Amniotic stem cell (primary cell): ENCODE measurements at places on chromosomes 1 and 21.

DNA sequence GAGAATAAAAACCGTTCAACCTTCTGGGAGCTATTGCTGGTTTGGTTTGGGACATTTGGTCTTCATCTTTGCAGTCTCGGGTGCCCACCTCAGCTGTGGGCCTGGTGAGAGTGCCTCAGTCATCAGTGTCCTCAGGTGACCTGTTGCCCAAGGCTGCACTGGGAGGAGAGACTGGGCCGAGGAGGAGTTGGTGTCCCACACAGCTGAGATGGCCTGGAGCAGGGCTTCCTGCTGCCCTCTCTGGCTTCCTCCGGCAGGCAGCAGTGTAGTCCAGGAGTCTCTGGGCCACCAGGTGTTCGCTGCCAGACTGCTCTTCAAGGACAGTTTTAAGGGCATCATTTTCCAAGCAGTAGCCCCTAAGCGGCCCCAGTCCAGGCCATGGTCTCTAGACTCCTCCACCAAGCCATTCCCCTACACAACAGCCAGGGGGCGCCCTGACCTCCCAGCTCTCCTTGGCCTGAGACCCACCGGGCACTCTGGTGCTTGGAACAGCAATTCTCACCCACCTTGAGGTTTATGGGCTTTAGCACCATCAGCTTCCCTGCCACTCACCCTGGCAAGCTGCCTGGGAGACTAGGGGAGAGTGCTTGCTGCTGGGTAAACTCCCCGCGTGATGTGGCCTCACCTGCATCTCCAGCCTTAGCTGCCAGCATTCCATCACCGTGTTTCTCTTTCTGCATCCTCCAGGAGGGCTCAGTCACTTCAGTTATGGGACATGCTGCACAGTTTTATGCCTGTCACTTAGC is 9.1 kb upstream of the SYTL1 start:
- no peak for DNase-seq

GRCh38 chr1:240145120-240145519 is 53.4 kb downstream of the FMN2 start:
- DNase-seq, result no peak

GRCh38 chr1:87989346-87989745 is 660.7 kb downstream of the LMO4 start:
- DNase-seq, result no peak

DNA sequence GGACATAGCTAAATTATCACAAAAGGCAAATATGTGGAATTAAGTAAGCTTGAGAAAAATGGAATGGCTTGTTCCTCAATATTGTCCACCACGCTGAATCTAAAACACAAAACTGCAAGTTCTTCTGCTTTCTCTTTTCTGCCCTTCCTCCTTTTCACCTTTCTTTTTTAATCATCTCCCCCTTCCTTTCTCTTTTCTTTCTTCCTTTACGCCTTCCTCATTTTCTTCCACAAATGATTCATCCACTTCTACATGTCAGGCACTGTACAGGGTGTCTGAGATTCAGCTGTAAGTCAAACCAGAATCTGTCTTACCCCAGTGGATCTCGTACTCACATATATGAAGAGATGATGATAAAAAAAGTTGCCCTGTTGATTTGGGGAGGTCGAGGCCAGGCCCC is 1182.5 kb downstream of the MRPL39 start:
- no peak for DNase-seq

GRCh38 chr1:3473381-3473844 is 18.9 kb downstream of the ARHGEF16 start:
- no peak for DNase-seq

DNA sequence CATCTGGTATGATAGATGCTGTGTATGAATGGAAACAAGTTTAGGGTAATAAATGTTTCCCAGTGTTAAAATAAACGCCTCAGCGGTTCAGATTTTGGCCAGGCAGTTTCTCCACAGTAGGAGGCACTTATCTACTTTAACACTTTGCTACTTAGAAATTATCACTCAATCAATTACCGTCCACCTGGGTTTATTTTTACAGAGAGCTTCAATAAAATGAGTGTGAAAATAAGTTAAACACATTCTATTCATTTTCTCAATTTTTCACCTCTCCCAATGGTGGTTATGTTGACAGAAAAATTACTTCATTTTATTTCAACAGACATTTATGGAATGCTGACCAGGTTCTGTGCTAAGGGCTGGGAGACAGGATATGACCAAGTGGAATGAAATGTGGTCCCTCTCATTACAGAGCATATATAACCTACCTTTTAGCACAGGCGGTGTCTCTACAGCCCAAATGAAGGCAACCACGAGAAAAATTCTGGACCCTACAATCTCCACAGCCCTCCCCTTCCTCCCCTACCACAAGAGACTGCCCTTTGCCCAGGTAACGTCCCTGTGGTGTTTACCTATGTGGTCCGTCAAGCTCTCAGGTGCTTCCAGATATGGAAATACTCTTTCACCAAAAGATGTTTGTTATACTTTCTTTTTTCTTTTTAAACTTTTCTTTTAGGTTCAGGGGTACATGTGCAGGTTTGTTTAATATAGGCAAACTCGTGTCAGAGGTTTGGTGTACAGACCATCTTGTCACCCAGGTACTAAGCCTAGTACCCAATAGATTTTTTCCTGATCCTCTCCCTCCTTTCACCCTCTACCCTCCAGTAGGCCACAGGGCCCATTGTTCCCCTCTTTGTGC is 105.5 kb downstream of the HLCS start:
- no peak for DNase-seq

DNA sequence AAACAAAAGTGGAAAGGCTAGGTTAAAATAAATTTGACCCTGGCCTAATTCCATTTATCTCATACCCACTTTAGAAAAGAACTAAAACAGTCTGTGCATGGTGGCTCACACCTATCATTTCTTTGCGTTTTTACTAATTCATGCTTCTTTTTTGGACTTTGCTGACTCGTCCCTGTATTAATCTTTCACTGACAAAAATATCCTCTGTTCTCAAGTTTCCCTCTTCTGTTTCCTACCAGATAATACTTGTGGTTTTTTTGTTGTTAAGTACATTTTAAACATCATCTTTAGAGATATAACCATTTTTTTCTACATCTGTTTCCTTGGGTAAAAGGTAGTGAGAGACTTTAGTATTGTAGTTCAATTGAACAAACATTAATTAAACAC is 11.5 kb downstream of the CNST start:
- DNase-seq, result no peak

DNA sequence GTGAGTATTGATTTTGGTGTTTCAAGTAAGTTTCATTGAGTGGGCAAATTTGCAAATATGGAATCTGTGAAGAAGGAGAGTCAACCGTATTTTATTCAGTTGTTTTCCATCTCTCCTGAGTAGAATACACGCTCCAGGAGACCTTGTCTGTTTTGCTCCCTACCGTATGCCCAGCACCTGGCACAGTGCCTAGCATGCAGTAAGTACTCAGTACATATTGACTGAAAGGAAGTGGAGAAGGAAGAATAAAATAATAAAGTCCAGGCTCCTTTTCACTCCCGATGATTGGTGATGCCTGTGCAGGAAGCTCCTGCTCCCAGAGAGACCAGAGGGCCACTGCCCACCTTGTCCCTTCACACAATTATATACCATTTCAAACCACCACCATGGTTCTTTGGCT is 59.4 kb upstream of the NEK2 start:
- DNase-seq, result no peak

- no peak for DNase-seq
These were observed 350.6 kb upstream of the NCAM2 start for GRCh38 chr21:20647607-20648006.

GRCh38 chr1:220699044-220699443 is 8.9 kb downstream of the C1orf115 start:
- no peak for DNase-seq

GRCh38 chr21:14942801-14943490 is 121.9 kb downstream of the NRIP1 start:
- DNase-seq, result no peak

DNA sequence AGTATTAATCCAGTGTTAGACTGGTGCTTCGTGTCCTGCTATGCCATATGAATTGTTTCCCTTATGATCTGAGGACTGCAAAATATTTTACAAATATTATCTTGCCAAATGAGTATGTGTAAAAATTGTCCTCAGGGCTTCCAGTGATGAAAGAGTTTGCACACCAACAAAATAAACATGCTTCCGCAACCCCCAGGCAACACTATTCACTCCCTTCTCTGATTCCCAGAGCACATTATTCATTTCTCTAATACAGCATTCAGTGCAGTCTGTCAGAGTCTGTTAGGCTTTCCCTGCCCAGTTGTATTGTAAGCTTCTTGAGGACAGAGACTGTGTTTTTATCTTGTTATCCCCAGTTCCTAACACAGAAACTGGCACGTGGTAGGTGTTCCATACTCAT is 409.9 kb upstream of the C1orf87 start:
- DNase-seq, result no peak

DNA sequence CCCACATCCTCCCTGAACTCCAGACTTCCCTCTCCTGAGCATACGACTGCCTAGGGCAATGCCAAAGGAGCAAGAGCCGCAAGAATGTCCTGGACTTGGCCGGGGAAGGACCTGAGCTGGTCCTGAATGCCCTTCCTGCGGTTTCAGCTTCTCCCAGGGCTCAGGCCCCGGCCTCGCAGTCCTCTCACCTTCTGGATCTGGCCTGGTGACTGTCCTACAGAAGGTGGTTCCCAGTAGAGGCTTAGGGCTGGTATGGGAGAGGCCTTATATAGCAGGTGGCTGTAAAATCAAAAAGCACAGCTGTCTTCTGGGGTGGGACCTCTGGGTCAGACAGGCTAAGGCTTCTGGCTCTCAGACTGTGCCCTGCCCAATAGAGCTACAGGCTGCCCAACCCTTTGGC is at the start of gene LYPD8:
LYPD8 (minus strand) TSS at position 243 of the 400 bp plus-strand sequence. CDS start 4,678 bp downstream, outside the sequence.
- no peak for DNase-seq

GRCh38 chr1:19858893-19859292 is 23.3 kb upstream of the OTUD3 start:
- no peak for DNase-seq

GRCh38 chr1:107941123-107941522 is 23.9 kb downstream of the VAV3 start:
- DNase-seq, result no peak

DNA sequence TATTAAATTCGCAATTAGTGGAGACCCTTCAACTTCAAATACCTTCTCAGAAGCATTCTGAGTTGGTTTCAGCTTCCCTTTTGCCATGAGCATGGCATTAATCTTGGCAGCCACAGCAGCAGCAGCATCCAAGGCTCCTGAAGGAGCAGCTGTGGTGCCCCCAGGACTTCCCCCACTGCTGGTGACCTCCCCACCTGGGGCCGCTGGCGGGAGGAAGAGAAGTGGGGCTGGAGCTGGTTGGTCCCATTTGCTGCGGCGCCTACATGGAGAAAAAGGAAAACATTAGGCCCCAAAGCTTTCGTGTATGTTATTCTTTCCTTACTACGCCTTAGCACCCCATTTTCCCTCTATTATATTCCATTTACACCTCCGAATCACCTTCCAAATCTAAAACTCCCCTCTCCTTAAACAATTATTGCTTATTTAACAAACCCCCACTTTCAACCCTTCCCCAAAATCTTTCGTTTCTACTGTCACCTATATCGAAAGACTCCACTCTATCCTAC is 569 bp downstream of the KHDC4 start:
- no peak for DNase-seq

GRCh38 chr21:44517175-44517899 is 22.7 kb downstream of the KRTAP10-1 start:
- no peak for DNase-seq

DNA sequence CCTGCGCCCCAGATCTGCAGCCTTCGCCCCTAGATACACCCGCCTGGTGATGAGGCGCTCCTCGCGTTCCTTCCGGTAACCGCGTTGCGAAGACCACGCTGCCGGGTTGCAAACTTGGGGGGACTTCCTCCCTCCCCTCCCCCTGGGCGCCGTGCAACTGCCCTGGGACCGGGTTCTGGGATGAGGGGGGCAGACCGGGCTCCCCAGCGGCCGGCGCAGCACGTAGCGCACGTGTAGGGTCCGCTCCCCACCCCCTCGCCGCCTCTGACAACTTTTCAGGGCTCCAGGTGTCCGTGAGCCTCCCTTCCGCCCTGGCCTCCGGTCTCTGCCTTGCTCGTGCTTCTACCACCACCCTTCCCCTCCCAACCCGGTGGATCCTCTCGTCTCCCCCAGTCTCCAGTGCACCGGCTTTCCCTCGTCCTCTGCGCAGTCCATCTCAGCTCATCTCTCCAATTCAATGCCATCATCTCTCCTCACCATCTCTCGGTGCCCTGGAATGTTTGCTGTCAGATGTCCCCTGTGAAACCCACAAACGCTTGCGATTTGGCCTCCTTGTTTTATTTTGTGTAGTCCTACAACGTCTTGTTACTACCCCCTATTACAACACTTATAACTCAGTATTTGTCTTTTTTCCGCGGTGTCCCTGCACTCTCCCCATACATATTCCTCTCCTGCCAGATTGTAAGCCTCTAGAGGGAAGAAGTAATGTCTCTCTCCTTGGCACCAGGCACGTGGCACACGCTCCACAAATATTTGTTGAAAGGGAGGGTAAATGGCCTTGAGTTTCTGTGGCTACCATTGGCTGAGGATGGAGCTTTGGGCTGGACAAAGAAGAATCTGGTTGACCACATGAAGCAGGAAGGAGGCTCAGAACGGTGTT is 782 bp downstream of the PCAT6 start:
- DNase-seq, result no peak

- no peak for DNase-seq
These were observed 50.8 kb downstream of the OLFM3 start for GRCh38 chr1:101945884-101946283.

- no peak for DNase-seq
These were observed 39.1 kb downstream of the UROD start for GRCh38 chr1:45051005-45051772.

DNA sequence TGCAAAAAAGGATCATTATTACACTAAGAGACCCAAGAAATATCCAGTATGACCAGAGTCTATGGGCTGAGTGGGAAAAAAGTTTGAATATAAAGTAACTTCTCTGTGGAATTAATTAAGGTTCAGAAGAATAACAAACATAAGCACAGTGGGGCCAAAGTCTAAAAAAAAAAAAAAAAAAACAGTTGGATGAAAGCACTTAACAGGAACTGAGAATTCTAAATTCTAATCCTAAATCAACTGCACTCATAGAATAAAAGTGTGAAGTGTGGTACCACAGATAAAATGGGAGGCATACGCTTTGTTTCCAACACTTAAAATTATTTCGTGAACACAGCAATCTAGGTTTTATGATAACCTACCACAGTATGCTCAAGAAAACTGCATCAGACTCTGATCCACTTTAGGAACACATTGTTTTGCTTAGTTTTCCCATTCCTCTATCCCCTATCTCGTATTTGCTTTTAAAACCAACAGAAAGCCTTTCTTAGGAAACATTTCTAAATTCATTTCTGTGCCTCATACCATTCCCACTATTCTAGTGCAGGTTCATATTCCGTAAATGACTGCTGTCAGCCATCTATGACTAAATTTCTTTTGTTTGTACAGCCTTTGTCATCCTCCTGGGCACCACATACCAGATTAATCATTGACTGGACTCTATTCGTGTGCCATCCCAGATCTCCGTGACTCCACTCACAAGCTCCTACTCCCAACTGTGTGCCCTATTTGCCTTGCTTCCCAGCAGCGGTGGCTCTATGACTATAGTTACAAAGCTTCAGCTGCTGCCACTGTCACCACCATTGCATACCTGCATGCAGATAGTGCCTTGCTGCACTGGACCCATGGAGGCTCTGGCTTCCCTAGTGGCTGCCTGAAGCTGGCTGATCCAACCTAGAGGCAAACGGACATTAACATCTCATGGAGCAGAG is 24.9 kb downstream of the CHML start:
- no peak for DNase-seq
